GM10248 (cell line): ENCODE measurements at places on chromosomes 7 and 10.

DNA sequence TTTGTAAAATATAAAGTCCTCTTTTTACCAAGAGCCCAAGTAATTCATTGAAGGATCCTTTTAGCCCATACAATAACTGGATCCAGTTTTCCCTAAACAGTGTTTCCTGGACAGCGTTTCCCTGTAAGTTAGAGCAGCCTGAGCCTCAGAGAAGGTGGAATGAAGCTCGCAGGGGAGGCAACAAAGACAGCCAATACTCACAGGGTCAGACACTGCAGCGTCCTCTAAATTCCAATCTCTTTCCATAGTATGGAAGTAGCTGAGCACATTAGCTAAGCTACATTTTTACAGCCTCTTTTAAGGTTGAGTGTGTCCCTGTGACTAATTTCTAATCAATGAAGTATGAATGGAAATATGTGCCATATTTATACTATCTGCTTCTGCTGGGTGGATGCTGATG is 193.5 kb downstream of the GRM3 start:
- no peak for DNase-seq

DNA sequence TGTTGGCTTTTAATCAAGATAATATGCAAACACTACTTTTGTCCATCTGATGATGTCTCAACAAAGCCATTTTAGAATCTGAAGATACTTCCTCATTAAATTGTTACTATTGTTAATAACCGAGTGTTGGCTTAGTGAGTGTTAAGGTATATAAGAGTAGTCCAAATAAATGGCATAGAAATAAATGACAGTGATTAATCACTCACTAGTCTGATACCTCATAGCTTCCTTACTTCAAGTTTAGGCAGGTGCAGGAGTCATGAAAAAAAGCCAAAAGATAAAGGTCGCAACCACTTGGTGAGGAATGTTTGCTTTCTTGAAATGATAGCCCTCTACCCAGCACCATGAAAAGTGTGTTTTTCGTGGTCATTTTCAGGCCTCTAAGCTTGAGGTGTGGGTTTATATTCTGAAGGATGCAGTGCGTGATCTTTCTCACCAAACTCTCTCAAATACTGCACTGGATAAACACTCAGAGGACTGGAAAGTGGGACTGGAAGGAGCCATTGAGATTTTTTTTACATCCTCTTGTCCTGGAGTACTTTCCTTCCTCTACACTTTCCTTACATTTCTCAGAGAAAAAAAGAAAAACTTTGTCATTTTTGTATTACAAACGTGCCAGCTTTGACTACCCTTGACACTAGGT is 138.1 kb downstream of the KIAA1217 start:
- no peak for DNase-seq

GRCh38 chr10:3469639-3470020 is 297.0 kb upstream of the PITRM1 start:
- no peak for DNase-seq

- no peak for DNase-seq
Measured at GRCh38 chr10:32065856-32066255, 9.6 kb upstream of the KIF5B start.

DNA sequence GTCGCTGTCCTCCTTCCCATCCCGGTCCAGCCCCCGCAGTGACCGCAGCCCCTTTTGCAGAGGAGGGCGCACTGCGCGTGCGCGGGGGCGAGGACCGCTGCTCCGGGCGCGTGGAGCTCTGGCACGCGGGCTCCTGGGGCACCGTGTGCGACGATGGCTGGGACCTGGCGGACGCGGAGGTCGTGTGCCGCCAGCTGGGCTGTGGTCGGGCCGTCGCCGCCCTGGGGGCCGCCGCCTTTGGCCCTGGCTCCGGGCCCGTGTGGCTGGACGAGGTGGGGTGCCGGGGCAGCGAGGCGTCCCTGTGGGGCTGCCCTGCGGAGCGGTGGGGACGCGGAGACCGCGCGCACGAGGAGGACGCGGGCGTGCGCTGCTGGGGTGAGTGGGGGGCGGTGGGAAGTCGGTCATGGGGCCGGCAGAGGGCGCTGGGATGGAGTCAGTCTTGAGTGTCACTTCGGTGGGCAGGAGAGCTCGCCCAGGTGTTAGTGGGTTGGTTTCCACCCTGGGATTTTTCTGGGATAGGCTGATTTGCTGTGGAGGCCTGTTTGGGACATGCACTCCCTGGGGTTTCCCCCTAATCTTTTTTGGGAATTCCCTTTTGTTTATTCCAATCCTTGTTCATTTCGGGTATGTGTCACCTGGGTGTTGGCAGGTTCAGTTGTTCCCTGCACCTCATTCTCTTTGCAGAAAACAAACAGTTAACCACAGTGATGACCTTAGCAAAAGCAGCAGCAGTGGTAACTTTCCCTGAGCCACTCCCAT is 11.6 kb downstream of the SCART1 start:
- peak; percentile 13 for DNase-seq

DNA sequence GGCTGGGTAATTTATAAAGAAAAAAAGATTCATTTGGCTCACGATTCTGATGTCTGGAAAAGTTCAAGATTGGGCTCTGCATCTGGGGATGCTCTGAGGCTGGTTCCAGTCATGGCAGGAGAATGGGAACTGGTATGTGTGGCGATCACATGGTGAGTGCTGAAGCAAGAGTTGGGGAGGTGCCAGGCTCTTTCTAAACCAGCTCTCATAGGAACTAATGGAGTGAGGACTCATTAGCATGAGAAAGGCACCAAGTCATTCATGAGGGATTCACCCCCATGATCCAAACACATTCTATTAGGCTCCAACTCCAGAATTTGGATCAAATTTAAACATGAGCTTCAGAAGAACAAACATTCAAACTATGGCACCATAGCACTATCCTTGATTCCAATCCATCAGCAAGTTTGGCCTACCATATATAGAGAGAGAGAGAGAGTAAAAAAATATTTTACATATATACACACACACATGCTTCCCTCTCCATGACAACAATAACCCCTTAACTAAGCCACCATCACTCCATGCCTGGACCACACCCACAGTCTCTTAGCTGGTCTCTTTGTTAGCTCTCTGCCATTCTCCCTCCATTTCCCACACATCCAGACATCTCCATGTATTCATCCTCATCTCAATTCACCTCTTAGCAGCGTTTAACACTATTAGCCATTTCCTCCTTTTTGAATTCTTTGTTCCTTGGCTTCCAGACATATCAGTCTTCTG is 57.9 kb downstream of the NPY start:
- DNase-seq: no peak

DNA sequence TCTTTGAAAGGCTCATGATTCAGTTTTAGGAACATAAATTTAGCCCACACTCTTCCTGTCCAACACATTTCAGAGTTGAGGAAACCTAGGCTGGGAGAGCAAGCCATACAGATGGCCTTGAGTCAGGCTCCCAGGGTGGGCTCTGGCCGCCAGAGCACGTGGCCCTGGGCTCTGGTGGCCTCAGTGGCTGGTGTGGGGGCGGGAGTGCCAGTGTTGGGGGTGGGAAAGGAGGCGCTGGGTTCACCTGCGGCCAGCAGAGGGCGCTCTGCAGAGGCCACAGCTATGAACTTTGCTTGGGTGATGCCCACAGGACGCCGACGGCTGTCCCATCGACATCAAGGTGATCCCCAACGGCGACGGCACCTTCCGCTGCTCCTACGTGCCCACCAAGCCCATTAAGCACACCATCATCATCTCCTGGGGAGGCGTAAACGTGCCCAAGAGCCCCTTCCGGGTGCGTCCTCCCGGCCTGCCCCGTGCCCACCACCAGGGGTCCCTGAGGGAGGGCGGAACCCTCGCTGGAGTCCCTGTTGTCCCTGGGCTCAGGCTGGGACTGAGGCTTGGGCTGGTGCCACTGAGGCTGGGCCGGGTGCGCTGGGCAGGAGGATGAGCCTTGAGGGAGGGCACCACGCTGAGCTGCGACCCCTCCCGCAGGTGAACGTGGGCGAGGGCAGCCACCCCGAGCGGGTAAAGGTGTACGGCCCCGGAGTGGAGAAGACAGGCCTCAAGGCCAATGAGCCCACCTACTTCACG is 11.9 kb downstream of the FLNC start:
- DNase-seq: peak; percentile 88

DNA sequence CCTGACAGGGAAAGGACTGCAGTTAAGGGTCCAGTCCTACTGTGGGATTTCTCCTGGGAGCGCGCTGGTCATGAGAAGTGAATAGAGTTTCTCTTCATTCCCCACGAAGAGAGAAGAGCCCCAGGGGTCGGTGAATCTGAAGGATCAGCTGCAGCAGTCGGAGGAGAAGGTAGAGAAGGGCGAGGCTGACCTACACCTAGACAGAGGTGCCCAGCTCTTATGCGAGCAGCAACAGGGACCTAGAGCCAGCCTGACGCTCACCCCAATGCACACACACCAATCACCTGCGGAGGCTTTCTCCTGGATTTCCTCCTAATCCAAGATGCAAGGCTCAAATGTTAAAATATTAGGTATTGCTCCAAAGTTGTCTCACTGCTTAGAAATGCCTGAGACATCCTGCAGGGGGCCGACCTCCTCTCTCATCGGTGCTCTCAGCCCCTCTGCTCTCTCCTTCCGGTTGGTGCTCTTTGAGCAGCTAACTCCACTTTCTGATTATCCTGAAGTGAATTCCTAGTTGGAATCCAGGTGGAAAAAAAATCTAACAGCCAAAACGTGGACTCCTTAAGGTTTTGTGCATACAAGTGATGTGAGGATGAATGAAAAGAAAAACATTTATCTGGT is 176.4 kb downstream of the AHR start:
- no peak for DNase-seq

DNA sequence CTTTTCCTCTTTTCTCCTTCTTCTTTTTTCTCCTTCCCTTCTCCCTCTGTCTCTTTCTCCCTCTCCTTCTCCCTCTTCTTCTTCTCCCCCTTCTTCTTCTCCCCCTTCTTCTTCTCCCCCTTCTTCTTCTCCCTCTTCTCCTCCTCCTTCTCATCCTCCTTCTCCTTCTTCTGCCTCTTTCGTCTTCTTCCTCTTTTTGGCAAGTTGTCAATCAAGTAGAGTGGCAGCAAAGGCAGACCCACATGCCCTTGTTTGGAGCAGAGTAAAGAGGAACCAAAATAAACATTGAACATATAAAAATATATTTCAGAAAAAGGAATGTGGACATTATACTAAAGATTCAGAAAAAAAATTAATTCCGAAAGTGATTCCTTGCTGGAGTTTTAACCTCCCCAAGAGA is 59.6 kb upstream of the ZNF33B start:
- DNase-seq: no peak

DNA sequence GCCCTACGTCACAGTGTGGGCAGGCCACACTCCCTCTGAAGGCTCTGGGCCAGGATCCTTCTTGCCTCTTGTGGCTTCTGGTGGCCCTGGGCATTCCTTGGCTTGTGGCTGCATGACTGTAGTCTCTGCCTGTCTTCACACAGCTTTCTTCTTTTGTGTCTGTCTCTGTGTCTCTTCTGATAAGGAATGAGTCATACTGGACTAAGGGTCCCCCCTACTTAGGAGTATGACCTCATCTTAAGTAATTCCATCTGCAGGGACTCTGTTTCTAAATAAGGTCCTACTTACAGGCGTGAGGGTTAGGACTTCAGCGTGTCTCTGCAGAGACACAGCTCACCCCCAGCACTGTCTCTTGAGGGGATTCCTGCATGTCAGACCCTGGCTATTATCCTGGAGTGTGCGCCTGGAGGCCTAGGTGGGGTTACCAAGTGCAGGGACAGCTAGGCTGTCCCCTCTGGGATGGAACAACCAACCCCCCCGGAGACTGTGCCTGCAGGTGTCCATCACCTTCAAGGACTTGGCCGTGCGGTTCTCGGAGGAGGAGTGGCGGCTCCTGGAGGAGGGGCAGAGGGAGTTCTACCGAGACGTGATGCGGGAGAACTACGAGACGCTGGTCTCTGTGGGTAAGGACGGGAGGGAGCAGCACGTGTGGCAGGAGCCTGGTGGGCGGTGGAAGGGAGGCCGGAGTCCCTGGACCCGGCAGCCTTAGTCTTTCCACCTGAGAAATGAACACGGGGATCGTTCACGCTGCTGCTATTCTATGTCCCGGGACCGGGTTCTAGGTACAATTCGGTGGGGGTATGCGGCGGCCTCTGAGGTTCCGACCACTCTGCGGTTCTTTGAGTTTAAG is 54.1 kb downstream of the ZNF467 start:
- no peak for DNase-seq

DNA sequence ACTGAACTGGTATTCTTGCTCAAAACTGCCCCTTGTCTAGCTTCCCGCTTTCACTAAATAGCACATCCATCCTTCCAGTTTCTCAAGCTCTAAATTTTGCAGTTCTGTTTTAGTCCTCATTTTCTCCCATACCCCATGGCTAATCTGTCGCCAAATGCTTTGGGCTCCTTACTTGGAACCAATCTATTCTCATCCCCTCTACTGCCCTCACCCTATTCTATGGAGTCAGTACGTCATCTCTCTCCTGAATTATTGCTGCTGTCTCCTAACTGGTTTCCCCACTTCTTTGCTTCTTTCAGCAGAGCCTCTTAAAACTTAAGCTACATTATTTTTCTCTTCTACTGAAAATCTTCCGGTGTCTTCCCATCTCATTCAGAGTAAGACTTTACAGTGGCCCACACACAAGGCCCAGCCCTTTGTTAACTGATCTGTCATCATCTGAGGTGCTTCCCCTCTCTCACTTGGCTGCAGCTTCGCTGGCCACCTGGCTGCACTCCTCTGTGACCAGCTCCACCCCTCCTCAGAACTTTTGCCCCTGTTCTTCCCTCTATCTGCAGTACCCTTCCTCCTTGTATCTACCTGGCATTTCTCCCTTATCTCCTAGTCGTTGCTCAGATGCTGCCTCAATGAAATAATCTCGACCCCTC is 9.9 kb downstream of the STARD3NL start:
- DNase-seq: peak; percentile 46

DNA sequence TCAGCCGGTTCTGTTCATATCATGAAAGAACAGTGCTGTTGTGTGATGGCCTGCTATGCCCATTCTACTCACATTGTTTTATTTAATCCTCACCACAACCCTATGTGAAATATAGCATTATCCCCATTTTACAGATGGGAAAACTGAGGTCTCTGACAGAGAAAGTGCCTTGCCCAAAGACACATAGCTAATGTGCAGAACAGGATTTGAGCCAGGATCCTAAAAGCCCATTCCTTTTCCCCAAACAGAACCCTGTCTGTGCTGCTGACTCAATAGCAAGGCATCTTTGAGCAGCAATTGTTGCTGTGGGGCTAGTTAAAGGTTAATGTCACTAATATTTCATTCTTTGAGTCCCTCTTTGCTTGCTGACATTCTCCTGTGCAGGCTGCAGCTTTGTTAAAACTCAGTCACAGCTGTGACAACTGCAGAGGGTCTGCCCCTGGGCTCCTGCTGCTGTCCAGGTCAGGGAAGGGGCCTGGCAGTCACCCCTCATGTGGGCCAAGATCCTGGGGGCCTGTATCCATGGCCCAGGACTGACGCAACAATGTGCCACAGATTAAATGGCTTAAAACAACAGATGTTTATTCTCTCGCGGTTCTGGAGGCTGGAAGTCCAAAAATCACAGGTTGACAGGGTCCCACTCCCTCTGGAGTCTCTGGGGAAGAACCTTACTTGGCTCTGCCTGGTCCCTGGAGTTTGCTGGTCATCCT is 40.4 kb downstream of the AFAP1L2 start:
- DNase-seq: no peak

GRCh38 chr10:119715628-119716505 is 10.0 kb upstream of the INPP5F start:
- no peak for DNase-seq
